ENCODE measurements at places on chromosomes 2 and 18.

DNA sequence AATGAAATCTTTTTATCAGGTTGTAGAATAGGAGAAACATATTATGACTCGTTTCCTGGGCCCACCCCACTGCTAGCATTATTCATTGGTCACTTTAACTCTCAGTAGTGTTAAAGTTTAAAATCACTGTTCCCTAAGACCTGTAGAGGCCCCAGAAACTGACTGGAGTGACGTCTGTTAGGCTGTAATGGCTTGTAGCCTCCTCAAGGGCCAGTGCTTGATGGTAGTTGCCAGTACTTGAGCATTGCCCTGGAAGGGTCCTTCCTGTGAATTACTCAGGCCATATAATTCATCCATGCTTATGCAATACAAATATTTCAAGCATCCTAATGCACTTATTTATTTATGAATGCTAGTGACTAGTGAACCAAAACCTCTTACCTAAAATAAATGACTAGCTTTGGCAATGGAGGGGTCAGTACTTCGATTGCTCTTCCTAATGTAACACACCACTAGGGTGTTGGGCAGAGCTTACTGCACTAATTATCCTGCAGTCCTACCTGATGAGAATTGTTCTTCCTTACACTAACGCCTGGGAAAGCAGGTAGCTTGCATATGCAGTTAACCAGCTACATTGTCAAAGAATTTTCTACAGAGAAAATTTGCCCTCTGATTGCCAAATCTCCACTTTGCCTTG lies 31.2 kb downstream of the ARHGAP25 start:
- DNase-seq: no peak

DNA sequence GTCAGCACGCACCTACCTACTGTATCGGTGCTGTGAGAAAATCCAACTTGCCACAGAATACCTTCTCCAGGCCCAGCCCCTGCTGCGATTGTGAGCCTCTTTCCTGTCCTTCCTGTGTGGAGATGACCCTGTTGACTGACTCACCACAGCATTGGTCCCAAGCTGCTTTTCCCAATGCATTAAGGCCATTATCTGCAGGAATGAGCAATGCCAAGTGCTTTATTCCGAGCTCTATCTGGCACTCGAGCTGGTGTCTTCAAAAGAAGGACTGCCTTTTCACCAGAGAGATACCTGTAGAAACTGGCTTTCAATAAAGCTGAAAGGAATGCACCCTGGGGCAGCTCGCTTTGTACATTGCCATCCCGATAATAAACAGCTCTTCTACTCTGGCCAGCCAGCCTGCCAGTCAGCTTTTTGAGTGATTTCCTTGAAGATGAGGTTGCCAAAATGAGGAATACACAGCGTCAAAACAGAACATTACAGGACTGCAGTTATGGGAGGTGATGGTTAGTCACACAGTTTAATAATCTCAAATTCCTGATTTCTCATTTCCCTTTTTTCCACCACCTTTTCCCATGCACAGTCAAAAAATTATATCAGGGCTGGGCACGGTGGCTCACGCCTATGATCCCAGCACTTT lies 8.3 kb upstream of the RNF103 start:
- no peak for DNase-seq

DNA sequence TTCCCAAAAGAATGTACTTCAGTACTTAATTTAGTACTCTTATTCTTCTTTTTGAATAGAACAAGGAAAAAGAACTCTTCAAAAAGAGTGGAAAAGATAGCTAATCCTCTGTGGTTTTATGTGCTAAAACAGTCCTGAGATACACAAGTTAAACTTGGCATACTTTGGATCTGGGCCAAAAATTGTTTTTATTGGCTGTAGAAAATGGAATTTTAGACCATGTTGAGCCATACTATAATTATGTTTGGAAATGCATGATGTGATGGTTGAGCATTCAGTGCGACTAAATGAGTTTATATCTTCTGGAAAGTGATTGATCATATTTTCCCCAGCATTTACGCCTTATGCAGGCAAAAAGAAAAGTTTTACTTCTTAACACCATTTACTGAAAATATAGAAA lies 18.0 kb upstream of the PDE1A start:
- DNase-seq: no peak

DNA sequence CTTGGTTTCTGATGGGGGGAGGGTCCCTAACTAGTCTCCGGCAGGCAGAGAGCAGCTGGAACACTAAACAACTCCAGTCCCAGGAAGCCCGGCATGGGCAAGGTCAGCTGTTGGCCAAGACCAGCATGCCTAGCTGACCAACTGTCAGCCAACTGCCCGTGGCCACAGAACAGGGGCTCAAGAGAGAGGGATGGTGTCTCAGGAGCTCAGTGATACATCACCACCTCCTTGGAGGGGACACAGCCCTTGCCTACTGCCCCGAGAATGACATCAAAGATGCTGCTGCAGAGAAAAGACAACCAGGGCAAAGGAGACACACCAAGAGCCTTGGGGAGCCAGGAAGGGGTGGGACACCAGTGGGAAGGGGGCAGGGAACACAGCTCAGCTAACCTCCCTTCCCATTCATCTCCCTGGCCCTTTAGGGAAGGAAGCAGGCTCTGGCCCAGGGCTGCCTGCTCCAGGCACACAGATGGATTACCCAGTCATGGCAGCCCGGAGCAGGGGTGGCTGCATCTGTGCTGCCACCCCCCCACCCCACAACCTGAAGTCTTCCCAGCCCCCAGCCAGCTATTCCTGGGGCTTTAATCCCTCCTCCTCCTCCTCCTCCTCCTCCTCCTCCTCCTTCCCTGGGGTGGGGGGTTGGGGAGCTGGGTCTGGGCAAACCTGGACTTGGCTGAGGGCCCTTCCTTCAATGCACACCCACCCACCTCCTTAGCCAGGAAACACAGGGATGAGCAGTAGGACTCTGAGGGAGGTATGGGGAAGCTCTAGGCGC lies 1.9 kb downstream of the BIN1 start:
- DNase-seq: no peak

DNA sequence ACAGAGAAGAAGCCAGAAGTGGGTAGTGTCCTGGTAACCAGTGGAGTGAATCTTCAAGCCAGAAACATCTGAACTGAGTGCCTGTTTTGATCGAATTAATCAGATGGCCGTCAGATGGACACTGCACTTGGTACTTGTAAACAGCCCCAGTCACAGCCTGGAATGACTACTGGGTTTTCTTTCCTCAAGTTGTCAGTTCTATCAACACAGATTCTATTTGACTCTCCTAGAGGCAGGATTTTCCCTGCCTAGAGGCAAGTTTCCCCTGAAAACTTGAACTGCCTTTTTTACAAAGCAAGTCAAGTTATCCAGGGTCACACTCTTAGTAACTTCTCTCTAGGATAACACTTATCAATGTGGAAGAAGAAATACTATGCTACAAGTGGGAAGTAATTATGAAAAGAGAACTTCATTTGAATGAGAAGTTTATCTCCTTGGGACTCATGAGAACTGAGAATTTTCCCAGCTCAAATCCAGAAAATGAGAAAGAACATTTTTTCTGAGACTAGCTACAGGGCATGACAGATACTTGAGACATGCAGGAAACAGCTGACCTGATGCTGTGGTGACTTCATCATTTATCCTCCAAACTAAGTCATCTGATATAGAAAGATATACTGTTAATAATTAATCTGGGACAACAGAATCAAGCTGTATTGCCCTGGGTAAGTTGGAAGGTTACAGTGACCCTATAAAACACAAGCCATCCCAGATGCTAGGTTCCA lies 36.0 kb downstream of the SULT1C2 start:
- DNase-seq: no peak

GRCh38 chr18:8948471-8949149 lies 153.9 kb upstream of the NDUFV2 start:
- DNase-seq: no peak

GRCh38 chr2:43493954-43494353 lies 101.9 kb downstream of the THADA start:
- no peak for DNase-seq

DNA sequence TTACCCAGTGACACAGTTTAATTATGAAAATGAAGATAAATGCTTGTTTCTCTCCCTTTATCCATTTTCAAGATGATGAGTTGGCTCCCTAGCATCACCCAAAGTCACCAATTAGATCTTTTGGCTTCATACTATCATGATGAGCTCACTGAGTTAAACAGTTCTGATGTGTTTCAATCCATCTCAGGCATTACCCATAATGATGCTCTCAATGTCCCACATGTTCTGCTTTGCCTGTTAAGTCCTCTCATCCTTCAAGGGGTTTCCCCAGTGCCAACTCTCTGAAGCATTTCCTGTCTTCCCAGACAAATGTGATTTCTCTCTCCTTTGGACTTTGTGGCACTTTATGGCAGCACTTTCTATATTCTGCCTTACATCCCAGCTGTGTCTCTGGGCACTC lies 92.6 kb downstream of the EPB41L3 start:
- no peak for DNase-seq

DNA sequence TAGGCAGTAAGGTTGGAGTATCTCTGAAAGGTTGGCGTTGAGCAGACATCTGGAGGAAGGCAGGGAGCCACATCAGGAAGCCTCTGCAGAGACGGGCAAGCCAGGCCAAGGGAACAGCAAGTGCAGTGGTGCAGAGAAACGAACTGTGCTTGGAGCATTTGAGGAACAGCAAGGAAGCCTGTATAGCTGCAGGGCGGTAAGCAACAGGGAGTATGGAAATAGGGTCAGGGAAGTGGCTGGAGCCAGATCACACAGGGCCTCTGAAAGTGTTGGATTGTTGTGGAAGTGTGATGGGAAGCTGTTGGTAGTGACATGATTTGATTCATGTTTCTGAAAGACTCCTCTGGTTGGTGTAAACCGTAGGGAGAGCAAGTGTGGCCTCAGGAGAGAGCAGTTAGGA lies 13.4 kb upstream of the TMEM237 start:
- no peak for DNase-seq

GRCh38 chr2:25340181-25340921 lies 1.4 kb downstream of the DNMT3A start:
- no peak for DNase-seq

GRCh38 chr2:132845339-132845738 lies 175.3 kb upstream of the LYPD1 start:
- DNase-seq: no peak

DNA sequence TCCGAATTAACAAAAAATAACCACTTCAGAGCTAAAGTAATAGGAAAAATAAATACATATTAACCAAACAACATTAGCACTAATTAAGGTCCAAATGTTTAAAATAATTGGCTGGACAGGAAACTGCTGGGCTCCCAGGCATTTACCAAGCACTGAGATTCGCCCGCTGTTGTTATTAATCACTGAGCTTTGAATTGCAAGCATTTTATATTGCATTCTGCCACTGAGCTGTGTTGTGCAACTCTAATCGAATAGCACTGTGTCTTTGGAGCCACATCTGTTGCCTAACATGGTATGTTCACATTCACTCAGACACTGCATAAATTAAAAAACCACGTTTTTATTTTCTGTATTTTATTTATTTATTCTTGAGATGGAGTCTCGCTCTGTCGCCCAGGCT lies 88.9 kb downstream of the SOWAHC start:
- DNase-seq: no peak

- DNase-seq: no peak
Measured at GRCh38 chr18:80037869-80038630, 3.8 kb downstream of the RBFA start.

All from T-helper 2 cell treated with Interferon-gamma antibody and Interleukin-4, amounts not matched to agents 5 μg/mL and 100 μg/mL, for 36 hours (primary cell).